Stimulated activated CD8-positive, alpha-beta memory T cell treated with anti-CD3 and anti-CD28 coated beads, Interleukin-15, amount 100 ng/mL, for 1 hour (primary cell): ENCODE measurements at places on chromosomes 16 and 17.

DNA sequence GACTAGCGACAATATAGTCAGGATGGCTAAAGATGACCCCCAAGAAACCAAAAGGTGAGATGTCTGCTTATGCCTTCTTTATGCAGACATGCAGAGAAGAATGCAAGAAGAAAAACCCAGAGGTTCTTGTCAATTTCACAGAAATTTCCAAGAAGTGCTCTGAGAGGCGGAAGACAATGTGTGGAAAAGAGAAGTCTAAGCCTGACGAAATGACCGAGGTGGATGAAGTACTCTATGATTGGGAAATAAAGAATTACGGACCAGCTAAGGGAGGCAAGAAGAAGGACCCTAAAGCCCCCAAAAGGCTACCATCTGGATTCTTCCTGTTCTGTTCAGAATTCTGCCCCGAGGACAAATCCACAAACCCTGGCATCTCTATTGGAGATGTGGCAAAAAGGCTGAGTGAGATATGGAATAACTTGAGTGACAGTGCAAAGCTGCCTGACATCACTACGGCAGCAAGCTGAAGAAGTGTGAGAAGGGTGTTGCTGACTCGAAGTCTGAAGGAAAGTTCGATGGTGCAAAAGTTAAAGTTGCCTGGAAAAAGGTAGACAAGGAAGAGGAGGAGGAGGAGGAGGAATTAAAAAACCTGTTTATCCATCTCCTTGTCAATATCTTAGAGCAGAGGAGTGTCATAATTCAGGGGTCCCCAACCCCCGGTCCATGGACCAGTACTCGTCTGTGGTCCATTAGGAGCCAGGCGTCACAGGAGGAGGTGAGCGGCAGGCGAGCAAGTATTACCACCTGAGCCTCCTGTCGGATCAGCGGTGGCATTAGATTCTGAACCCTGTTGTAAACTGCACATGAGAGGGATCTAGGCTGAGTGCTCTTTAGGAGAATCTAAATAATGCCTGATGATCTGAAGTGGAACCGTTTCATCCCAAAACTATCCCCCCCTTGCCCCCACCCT lies 25.1 kb upstream of the ADGRG1 start:
- DNase-seq = no peak

GRCh38 chr17:72927146-72927545 lies 165.3 kb downstream of the SLC39A11 start:
- DNase-seq = no peak

DNA sequence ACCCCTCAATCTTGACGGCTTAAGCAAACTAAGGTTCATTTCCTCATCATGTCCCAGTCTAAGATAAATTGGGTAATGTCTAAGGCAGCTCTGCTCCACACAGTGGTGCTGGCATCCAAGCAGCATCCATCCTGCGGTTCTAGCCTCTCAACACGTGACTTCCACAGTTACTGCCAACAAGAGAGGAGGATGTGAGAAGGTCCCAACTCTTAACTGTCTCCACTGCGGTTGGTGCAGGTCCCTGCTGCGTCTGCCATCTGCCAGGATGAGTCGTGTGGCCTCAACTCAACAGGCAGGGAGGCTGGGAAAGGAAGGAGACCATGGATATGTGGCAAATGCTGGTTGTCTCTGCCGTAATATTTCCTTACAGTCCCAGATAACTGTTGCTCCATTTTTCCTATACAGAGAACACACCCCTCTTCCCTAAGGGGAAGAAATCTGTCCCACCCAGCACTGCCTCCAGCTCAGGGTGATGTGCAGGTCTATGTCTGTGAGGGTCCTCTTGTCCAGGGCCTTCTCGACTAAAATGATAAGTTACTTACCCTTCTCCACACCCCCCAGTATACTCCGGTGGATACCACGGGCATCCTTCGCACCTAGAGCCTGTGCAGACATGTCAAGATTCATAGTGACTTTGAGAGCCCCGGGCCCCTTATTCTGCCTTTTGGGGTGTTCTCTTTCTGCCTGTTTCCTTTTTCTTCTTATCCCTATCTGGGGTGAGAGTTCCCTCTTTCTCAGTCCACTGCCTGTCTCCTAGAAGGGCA lies 64.7 kb downstream of the KCNJ18 start:
- no peak for DNase-seq

GRCh38 chr16:21088646-21089538 lies 61.8 kb downstream of the DNAH3 start:
- DNase-seq = no peak

DNA sequence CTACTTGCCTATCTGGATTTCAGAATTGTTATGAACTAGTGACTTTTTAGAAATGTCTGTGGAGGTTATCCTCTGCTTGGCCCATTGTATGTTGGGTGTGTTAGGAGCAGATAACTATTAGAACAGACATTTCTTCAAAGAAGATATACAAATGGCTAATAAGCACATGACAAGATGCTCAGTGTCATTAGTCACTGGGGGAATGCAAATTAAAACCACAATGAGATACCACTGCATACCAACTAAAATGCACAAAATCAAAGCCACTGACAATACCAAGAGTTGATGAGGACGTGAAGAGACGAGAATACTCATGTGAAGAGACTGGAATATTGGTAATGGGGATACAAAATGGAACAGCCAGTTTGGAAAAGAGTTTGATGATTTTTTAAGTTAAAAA lies 39.2 kb downstream of the CEP112 start:
- no peak for DNase-seq

- DNase-seq = no peak
Measured at GRCh38 chr17:80204626-80205468, 15.3 kb downstream of the SGSH start.

GRCh38 chr17:65917560-65917959 lies 274.4 kb downstream of the CEP112 start:
- no peak for DNase-seq

- DNase-seq = no peak
Measured at GRCh38 chr17:77862890-77863813, 95.4 kb upstream of the TNRC6C start.
